ENCODE measurements at places on chromosomes 6 and 20.

- no peak for DNase-seq
These were observed 91.3 kb upstream of the ADGRF1 start for GRCh38 chr6:47133230-47134000.

DNA sequence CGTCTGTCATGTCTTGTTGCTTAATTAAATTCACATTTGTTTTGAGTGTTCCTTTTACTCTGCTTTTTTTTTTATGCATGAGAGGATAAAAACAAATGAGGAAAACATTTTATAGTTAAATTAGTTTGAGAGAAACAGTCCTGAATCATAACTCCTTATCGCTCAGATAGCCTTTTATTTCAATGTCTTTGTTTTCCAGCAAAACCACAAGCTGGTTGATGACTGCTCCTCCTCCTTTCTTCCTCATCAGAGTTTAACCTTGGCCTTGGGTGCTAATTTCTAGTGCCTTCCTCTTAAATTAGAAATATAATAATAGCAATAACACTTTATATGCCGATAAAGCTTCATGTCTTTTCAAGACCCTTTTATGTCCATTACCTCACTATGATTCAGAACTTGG, 3.1 kb downstream of the NOX3 start:
- no peak for DNase-seq

- DNase-seq = peak; percentile 66
These were observed 118.3 kb upstream of the SIRPA start for GRCh38 chr20:1776681-1777475.

GRCh38 chr20:16158976-16159286, 414.3 kb downstream of the KIF16B start:
- DNase-seq = no peak

DNA sequence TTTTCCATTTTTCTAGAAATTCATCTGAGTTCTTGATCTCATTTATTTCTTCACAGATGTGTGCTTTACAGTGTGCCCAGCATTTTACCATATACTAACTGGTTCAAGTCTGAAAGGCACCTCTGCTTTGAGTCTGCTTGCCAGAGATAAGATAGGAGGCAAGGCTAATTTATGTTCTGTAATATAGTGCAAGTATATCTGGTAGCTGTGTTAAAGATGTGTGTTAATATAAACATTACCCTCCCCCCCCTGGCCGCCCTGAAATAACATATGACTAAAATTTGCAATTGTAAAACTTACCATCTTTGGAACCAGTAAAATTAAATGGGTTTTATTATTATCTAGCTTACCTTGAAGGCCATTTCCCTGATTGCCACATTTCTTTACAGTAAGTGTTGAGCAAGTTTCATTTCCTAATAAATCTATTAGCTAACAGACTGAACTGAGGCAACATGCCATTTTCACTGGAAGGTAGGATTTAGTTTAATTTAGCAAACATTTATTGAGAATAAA, 2.7 kb downstream of the FBXO9 start:
- no peak for DNase-seq

DNA sequence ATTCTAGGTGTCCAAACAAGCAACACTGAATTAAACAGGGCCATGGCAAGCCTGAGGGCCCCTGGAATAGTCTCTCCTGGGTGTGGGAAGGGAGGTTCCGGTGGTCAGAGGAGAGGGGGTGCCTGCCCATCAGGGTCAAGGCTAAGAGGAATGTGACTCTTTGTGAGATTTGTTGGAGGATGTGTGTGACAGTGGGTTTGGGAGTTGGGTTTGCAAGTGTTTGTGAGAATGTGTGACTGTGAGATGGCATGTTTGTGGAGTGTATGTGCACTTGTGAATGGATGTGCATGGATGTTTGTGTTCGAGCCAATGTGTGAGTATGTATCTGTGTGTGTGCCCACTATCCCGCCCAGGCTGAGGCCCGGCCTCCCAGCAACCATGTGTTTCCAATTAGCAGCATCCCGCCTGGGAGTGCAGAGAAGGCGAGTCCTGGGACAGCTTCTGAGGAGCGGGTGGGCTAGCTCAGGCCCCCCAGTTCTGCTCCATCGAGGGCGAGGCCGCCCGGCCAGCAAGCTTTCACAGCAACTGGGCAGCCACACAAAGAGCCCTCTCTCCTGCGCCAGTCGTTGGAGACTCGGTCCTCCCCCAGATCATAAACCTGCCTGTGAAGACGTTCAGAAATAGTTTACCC, 12.6 kb downstream of the FOXC1 start:
- DNase-seq = no peak

- no peak for DNase-seq
These were observed 9.4 kb downstream of the TLDC2 start for GRCh38 chr20:36885356-36885755.

DNA sequence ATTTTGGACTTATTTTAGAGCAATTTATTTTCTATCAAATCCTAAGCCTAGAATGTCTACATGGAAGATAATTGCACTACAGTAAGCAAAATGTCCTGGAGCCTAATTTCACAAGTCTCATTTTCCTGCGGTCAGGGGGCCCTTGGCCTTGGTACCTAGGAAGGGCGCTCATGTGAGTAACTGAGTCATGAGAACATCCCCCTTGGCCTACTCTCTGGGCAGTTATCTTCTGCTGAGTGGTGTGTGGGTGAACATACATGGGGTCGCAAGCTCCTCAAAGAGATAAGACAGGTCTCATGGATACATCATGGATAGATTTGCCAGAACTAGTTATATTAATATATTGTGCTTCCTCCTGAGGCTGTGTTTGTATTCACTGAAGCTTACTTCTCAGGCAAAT, 211.2 kb upstream of the MARCKS start:
- DNase-seq = no peak

- DNase-seq = no peak
These were observed 58.3 kb downstream of the SERAC1 start for GRCh38 chr6:158109748-158110147.

DNA sequence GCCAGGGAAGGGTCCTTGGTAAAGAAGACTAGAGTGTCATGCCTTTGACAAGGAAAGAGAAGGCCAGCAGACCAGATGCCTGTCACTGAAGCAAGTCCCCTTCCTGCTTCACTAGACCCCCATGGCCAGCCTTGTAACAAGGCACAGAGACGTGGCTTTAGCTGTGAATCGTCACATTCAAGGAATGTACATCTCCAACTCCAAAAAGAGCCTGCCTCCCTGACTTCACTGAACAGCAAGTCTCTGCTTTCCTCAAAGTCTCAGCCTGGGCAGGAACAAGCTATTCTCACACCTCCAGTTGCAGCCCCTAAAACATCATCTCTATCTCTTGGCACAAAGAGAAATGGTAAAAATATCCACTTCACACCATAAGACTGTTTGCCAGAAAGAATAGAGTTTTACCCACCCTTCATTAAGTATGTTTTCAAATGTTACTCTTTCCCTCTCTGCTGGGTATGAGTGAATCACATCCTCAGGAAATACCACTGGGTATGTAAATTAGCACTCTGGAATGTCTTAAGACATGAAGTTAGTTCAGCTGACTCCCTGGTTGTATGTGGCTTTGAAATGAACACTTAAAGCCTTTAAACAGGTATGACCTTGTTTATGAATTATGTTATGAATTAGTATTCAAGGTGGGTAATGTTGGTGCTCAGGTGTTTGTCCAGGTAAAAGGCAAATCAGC, 46.4 kb upstream of the NT5E start:
- peak; percentile 41 for DNase-seq

- no peak for DNase-seq
These were observed 57.2 kb upstream of the ARHGAP18 start for GRCh38 chr6:129766959-129767728.

DNA sequence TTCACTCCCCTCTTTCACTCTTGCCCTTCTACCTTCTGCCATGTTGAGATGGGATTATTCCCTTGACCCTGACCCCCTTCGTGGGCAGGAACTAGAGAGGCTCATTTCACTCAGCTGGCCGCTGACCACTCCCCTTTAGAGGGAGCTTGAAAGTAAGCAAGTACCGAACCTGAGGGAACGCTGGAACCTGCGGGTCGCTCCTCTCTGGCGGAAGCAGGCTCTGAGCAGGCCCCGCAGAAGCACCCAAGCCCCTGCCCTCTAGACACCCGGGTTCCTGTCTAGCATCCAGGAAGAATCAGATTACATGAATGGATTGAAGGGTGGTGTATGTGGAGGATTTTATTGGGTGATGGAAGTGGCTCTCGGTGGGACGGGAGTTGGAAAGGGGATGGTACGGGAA, 11.9 kb upstream of the MYCT1 start:
- DNase-seq = no peak

GRCh38 chr6:156387472-156387871, 389.7 kb upstream of the ARID1B start:
- no peak for DNase-seq

GRCh38 chr6:24930431-24930871, 5.3 kb downstream of the RIPOR2 start:
- no peak for DNase-seq

DNA sequence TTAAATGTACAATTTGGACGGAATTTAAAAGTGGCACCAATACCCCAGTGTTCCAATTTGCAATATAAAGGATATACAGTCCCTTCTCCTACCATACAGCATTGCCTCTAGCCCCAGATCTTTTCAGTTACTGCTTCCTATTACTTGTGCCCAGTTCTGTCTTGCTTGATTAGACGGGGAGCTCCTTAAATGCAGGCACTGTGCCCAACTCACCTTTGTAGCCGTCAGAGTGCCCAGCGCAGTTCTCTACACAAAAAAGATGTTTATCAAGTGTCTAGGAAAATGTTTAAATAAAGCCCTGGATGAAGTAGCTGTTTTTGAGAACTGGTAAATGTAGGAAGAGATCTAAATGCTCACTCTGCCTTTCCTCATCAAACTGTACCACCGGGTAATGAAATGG, 7.6 kb downstream of the TAP2 start:
- DNase-seq = no peak

DNA sequence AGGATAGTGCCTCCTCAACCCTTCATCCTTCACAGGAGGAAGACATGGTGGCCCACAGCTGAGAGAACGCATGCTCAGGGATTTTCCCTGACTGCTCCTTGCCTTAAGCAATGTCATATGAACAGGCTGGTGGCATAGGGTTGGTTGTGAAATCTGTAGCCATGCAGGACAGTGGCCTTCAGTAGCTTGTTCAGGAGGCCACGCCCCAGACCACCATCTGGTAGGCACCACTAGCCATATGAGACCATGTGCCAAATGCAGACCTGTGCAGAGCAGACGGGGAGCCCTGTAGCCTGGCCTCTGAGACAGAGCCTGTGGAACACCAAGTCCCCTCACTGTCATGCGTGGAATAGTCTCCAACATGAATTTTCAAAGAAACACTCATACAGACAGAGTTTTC, 76.5 kb downstream of the ADTRP start:
- no peak for DNase-seq

- no peak for DNase-seq
These were observed 2.4 kb downstream of the EDEM2 start for GRCh38 chr20:35144694-35145093.

GRCh38 chr20:53070706-53071392, 98.7 kb downstream of the TSHZ2 start:
- DNase-seq = no peak

DNA sequence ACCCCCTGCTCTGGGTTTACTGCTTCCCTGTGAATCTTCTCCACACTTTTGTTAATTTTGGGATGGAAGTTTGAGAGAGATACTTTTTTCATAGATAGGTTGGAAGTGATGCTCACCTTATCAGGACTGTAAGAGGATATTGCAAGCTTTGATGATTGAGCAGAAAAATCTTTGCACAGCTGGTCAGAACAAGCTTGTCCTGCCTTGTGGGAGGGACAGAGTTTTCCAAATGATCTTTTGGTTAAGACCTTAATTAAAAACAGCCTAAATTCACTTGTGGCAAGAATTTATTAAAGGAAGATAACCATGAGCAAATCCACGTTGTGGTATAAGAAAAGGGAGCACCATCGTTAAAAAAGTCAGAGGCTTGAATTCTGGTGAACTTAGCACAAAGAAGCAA, 32.2 kb downstream of the E2F3 start:
- no peak for DNase-seq

DNA sequence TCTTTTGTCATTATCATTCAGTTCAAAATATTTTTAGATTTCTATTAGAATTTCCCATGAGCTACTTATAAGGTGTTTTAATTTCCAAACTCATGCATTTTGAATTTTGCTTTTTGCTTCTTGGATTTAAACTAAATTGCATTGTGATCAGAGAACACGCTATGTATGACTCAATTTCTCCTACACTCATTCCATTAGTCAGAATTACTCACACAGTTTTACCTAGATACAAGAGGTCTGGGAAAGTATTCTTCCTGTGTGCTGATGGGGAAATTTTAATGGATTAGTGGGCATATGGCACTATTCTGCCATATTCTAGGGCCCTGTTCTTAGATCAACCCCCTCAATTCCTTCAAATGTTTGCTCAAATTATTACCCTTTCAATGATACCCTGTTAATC, 49.9 kb upstream of the BMP5 start:
- DNase-seq = peak; percentile 23

- DNase-seq = no peak
These were observed 64.3 kb downstream of the MRPL14 start for GRCh38 chr6:44062771-44063560.

DNA sequence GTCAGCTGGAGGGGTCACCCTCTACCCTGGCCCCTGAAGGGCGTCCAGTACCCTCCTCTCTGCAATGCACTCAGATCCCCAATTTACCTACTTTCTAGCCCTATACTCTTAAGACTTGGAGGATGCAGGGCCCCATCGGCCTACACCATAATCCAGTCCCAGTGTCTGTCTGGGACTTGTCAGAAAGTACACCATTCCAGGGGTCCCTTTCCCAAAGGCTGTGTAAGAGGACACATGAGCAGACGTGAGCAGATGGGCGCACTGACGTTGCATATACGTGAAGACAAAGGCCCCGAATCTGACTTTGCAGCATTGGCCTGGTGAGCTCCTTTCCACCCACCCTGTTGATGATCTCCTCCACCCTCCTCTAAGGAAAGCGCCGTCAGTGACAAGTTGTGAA, 20.9 kb upstream of the SMOC2 start:
- DNase-seq = no peak

Data from H54 (cell line).